SK-N-SH (cell line): ENCODE measurements at places on chromosomes 3 and 15.

- DNase-seq = no peak
Measured at GRCh38 chr3:183172051-183172639, 9.6 kb upstream of the LAMP3 start.

DNA sequence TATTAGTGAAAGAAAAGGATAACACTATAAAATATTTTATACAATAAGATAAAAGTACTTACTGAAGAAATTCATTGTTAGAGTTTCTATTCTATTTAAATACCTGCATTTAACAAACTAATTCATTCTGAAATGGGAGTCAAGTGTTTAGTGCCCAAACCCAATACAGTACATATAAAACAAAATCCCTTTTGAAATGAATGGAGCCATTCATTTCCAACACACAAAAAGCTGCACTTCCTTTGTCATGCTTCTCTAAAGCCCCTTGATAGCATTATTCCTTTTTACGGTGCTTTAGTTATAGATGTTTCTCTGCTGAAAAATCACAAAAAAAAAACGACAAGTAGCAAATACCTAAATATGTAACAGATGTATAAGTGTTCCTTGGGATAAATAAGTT, 596.3 kb downstream of the ZIC1 start:
- DNase-seq = no peak

DNA sequence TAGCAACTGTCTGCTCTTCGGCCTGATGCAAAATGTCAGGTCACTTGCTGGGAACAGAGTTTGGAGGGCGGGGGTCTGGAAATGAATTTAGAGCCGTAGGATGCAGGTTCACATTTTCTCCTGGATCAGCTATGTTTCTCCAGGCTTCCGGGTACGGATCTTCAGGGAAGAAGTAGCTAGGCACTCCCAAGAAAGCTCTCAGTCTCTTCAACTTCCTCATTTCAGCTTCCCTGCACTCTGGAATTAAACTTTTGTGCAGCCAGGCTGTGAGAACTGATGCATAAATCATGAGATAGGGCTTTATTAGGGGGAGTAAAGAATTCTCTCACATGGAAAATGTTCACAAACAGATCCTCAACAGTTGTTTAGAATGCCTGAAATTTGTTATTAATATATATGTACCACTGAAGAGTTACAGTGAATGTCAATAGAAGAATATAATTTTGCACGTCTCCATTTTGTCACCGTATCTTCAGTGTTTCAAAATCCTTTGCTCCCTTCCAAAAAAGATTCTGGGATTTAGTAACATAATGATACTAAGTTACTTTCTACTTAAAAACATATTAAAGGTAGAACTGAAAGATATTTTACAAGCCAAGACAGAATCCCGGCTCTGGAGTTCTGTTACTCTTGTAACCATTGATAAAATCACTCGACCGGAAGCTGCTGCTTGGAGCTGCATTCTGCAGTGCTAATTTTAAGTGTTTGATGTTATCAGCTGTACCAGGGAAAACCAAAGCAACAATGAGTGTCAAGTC, 178.5 kb upstream of the P2RY1 start:
- peak; percentile 16 for DNase-seq

DNA sequence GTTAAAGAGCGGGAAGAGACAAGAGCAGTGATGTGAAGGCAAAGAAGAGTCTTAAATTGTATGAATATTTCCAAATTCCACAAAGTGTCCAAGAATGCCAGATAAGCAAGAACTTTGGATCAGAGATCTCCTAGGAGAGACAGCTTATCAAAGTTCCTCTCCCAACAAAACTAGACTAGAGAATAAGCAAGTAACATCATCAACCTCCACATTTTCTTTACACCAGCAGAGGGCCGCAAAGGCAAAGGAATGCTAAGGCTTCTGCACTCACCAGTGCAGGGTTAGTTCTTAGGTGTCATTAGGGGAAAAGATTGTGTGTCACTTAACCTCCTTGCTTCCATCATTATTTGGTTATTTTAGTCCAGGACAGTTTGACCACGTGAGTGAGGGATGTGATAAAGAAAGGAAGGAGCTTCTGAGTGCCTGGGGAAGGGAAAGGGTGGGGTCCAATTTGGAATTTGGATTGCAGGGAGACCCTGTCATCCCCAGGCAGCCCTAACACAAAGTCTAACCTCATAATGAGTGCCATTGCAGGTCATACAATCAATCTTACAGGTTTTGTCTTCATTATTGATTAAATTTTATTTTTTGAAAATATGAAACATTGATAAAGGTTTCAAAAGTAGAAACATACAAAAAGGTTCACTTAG, 7.5 kb upstream of the CMTM6 start:
- peak; percentile 71 for DNase-seq

DNA sequence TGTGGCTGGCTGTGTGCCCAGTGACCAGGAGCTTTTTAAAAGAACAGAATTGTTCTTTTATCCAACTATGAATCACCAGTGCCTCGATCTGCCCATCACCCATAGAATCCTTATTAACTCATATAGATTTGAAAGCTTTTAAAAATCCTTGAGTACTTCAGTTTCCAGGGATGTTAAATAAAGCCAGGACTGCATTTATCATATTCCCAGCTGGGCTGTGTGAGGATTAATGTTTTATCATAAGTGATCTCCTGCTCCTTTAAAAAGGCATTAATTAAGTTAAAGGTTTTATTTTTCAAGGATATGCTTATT, 234.0 kb downstream of the MYRIP start:
- peak; percentile 50 for DNase-seq

GRCh38 chr3:141699324-141699723, 38.8 kb upstream of the RNF7 start:
- no peak for DNase-seq

GRCh38 chr3:12490547-12490946, 6.3 kb downstream of the TSEN2 start:
- no peak for DNase-seq

DNA sequence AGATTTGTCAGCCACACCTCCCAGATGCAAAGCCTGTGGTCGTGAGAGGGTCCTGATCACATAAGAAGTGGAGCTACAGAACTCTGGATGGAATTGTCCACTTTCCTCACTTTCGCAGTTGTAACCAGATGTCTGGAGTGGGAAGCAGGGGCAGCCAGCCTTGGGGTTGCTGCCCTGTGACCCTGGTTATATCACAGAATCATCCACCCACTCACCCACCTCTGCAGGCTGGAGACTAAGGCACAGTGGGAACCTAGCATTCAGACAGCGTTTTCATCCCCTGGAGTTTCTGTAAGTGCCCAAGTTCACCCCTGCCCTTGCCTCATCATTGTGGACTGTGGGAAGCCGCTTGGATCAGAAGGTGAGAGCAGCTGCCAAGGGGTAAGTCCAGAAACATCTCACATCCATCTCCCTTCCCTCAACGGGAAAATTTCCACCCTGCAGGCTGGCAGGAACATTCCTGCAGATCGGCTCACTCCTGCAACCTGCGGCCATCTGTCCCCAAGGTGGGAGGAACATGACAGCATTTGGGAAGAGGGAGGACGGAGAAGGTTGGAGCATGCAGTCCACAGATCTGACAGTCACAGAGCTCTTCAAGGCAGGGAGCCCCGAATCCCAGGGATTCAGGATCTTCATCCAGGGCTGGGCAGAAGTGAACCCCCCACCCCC, 2.9 kb upstream of the IQSEC1 start:
- no peak for DNase-seq

DNA sequence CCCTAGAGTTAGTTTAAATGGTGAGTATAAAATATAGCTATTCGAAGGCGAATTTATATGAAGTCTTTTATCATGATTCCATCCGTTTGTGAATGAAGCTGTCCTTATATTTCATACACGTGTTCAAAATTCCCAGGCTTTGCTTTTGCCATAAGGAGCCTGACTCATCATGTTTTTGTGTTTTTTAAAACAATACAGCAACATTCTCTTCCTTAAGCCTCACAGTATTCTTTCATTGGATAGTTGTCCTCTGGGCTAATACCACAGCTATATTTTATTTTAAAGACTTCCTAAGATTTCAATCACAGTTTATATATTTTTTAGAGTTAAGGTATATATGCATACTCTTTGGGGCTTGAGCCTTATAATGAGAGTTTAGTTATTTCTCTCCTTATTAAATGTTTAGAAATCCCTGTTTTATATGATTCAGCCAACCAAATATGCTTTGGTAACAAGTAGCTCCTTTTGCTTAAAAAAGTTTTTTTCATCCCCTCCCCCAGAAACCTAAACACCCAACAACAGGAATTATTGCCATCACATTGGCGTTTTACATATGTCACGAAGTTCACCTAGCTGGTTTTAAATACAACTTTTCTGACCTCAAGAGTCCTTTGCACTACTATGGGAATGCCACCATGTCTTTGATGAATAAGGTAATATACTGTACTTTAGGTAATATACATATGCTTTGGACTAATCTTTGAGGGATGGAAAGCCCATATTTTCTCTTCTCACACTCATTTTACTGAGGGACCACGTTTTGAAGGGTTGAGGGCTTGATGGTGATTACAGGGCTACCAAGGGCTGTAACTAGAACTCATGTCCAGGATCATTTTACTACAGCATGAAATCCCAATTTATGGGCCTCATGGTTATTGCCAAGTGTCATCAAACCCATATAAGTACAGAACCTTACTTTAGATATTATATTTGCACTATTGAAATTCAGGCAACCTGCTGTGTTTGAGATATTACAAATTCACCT, 28.5 kb downstream of the ST3GAL6 start:
- no peak for DNase-seq
